ENCODE measurements at places on chromosomes 1 and 21. TPM values are rescaled to one million over a fixed set of nuclear protein-coding genes. Genes with fewer than 3 reads are reported as not detected.

DNA sequence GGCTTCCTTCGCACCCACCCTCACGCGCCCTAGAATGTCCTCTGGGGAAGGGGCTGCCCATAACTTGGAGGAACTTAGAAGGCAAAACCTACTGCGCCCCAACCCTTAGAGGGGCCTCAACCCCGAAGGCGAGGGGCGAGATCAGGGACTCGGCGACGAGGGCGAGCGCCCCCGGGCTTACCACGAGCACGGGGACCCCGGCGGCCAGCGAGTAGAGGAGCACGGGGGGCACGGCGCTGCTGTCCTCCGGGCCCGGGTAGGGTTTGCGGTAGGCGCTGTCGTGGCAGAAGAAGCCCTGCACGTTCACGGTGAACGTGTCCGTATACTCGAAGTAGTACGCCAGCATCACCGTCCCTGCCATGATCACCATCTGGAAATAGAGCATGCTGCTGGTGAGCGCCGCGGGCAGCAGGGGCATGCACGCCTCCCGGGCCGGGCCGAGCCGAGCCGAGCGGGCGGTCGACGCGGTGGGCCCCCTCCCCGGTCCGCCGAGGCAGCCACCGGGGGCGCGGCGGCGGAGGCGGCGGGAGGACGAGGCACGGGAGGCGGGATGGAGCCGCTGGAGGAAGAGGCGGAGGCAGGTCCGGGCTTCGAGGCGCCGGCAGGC is 304 bp downstream of the PLPPR5 start:
- no peak for DNase-seq
- peaks cover 47% of the 10 kb centered on the region for H3K27me3 ChIP-seq
- no peaks in the 10 kb centered on the region for H3K36me3 ChIP-seq
- H3K4me1 ChIP-seq: peaks cover 20% of the 10 kb centered on the region
- peak overlapping the region; percentile 56 for H3K4me3 ChIP-seq

DNA sequence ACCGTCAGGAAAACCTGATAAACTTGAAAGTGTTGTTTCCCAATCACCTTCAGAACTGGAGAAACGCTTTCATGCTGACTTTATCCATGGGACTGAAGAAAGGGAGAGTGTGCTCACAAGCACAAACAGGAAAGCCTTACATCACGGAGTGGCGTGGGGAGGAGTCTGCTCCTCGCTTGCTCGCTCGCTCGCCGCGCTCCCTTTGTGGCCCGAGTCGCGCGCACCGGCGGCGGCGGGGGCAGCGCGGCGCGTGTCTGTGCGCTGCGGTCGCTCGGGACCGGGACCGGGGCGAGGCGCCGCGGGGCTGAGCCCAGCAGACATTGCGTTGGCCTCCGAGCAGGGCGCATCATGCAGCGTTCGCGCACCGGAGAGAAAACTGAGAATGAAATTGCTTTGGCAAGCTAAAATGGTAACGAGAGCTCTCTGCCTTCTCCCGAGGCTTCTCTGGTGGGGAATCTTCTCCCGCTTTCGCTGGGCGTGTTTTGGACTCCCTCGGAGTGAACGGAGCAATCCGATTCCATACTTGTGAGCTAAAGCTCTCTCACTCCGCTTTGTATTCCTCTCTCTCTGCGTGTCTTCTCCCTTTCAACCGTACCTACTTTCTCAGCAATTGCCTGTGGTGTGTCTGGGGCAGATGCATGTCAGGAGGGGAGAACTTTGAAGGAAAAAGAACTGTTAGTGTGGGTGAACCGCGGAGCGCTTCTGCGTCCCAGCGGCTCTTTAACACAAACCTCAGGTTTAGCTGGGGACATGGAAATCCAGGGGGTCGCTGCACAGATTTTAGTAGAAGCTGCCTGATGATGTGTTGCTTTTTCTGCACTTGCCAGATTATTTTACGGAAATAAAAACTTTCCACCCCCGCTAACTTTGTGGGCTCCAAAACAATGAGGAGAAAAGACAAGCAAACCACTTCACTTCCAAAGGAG is at the start of gene RGL1:
TSS of gene RGL1 (plus strand) at position 205 of the 926 bp plus-strand sequence. CDS start at position 383, 178 bp downstream.
- H3K27ac ChIP-seq: peak within 1 kb of the TSS; percentile 91
- peaks cover 44% of the 10 kb centered on the region for H3K4me1 ChIP-seq
- no peaks in the 10 kb centered on the region for H3K36me3 ChIP-seq
- no peaks in the 10 kb centered on the region for H3K27me3 ChIP-seq
- DNase-seq: peak; percentile 82

Gene GOLT1A
- total RNA-seq: not detected

GRCh38 chr1:115299266-115299665 is 38.8 kb downstream of the NGF start:
- H3K27me3 ChIP-seq: no peaks in the 10 kb centered on the region
- H3K27ac ChIP-seq: no peak overlapping the region
- H3K4me3 ChIP-seq: no peak overlapping the region
- peaks cover 26% of the 10 kb centered on the region for H3K4me1 ChIP-seq
- no peak for DNase-seq
- H3K36me3 ChIP-seq: no peaks in the 10 kb centered on the region

- H3K4me3 ChIP-seq: no peak overlapping the region
- H3K27ac ChIP-seq: no peak overlapping the region
- H3K27me3 ChIP-seq: no peaks in the 10 kb centered on the region
- DNase-seq: peak; percentile 31
Measured at GRCh38 chr1:245583575-245584330, 429.0 kb downstream of the KIF26B start.

- DNase-seq: no peak
- no peak overlapping the region for H3K4me3 ChIP-seq
- H3K27ac ChIP-seq: no peak overlapping the region
Measured at GRCh38 chr1:83818916-83819315, 180.0 kb downstream of the TTLL7 start.

- H3K4me3 ChIP-seq: no peak overlapping the region
- no peak overlapping the region for H3K27ac ChIP-seq
- no peaks in the 10 kb centered on the region for H3K27me3 ChIP-seq
- H3K4me1 ChIP-seq: no peaks in the 10 kb centered on the region
Measured at GRCh38 chr1:97108179-97108578, 386.6 kb downstream of the PTBP2 start.

Gene GSTM5
- total RNA-seq: not detected

GRCh38 chr21:42550817-42551216 is 37.2 kb downstream of the SLC37A1 start:
- no peak for DNase-seq
- H3K27me3 ChIP-seq: no peaks in the 10 kb centered on the region
- H3K27ac ChIP-seq: no peak overlapping the region
- H3K4me1 ChIP-seq: peaks cover 3% of the 10 kb centered on the region
- peaks cover 38% of the 10 kb centered on the region for H3K36me3 ChIP-seq
- no peak overlapping the region for H3K4me3 ChIP-seq

DNA sequence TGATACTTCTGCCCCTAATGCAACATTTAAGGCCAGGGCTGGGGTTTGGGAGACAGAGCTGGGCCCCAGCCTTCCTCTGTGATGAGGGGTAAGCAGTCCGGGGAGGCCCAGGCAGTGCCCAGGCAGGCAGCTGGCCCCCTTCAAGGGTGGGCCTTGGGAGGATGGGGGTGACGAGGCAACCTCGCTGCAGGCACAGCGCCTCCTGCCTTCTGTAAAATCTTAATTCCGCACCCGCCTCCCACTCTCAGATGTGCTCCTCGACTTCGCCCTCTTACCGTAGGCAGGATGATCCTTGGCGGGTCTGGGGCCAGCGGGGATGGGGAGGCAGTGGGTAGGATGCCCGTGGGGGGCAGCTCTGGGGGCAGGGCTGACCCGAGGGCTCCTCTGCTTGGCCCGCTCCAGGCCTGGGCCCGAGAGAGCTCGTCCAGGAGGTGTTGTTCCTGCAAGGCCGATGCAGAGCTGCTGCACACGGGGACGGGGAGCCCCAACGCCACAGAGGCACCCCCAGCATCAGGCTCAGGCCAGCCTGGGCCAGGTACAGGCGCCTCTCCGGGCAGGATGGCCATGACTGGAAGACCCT is 9.1 kb downstream of the C21orf58 start:
- H3K27ac ChIP-seq: no peak overlapping the region
- H3K27me3 ChIP-seq: no peaks in the 10 kb centered on the region
- peaks cover 5% of the 10 kb centered on the region for H3K36me3 ChIP-seq

DNA sequence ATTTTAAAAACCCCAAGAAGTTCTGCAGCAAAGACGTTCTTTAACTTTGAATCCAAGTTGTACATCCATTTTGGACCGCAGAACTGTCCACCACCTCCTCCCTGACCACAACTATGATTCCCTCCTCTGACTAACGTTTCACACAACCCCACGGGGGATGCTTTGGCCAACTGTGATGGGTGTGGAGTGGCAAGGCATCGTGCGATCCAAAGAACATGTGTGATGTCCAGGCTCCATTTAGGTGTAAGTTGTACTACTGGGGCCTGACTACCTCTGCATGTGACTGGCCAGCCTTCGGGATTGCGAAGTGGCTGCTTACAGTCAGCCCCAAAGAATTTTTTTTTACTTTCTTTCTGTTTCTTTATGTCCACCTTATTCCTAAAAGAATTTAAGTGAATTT is 6.7 kb downstream of the KCNJ15 start:
- no peaks in the 10 kb centered on the region for H3K36me3 ChIP-seq
- no peak overlapping the region for H3K27ac ChIP-seq
- no peak overlapping the region for H3K4me3 ChIP-seq
- no peak for DNase-seq

Gene ARHGAP30
- total RNA-seq: 15.4 TPM

DNA sequence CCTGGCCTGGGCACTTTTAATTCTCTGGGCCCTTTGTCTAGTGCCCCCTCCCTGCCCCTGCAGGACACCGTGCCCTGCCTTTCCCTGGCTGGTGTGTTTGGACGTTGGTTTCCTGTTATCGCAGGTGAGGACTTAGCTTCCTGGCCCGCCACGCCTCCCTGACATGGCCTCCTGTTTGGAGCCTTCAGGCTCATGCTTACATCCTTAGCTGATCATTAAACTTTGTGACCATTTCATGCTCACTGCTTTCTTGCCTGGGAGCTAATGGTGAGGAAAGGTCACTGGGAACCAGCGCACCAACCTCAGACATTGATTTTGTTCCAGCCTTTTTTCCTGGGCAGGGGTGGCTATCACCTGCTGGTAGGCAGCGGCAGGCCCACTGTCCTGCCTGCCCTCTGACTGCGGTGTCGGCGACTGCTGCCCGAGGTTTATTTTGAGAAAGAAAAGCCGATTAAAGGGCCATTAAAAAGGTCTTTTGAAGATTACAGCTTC is 3.7 kb downstream of the PFKL start:
- H3K36me3 ChIP-seq: peaks cover 21% of the 10 kb centered on the region
- DNase-seq: no peak
- peaks cover 71% of the 10 kb centered on the region for H3K4me1 ChIP-seq
- no peaks in the 10 kb centered on the region for H3K27me3 ChIP-seq
- H3K27ac ChIP-seq: peak overlapping the region; percentile 23
- H3K4me3 ChIP-seq: no peak overlapping the region

DNA sequence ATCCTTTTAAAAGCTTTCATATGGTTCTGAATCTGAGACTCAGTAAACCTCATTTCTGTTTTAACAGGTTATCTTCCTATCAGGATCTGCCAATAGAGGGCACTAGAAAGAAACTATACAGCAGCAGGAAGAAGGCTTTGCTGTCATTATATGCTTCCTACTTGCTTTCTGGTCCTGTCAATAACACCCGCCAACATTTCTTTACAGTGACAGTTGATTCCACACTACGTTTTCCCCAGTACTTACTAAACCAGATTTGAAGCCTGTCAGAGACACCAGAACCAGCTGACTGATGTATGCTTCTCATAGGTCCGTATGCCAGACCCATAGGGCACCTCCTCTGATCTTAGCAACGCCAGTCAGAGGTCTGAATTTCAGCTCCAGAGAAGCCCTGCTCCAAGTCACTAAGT is 341.0 kb upstream of the NEGR1 start:
- peak overlapping the region; percentile 28 for H3K4me3 ChIP-seq
- H3K27me3 ChIP-seq: no peaks in the 10 kb centered on the region
- no peak overlapping the region for H3K27ac ChIP-seq
- peaks cover 3% of the 10 kb centered on the region for H3K4me1 ChIP-seq

DNA sequence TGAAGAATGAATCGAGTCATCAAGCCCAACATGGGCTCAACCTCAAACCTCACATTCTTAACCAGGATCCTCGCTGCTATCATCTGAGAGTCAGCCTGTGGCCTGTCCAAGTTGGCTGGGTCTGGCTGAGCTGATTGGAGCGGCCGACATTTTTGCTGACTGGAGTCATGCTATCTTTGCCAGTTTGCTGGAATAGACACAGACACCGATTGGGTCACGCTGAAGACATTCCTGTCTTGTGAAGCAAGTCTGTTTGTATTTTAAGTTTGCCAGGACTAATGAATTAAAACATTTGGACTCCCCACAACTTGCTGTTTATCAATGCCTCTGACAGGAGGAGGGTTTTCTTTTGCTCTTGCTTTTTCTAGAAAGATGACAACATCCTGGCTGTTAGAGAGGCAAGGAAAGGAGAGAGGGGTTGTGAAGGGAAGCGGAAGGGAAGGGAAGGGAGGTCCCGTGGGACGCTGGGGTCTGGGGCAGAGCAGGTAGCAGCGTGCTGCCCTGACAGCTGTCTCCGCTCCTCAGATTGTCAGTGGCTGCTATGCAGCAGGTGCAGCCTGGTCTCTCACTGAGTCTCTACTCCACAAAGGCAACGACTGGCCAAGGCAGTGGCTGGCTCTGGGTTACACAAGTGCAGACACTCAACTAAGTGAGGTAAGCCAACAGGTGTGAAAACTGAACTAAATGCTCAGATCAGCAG is at the start of gene MAP3K7CL:
TSS of gene MAP3K7CL (plus strand) at position 375 of the 700 bp plus-strand sequence. CDS start 2,701 bp downstream, outside the sequence.
- H3K27ac ChIP-seq: peak within 1 kb of the TSS; percentile 16
- no peaks in the 10 kb centered on the region for H3K36me3 ChIP-seq
- DNase-seq: peak; percentile 83
- no peaks in the 10 kb centered on the region for H3K27me3 ChIP-seq
- peaks cover 4% of the 10 kb centered on the region for H3K4me1 ChIP-seq

Gene OLFML3
- total RNA-seq: 17.2 TPM

GRCh38 chr1:246081138-246081702 is 425.9 kb downstream of the SMYD3 start:
- H3K36me3 ChIP-seq: no peaks in the 10 kb centered on the region
- no peak overlapping the region for H3K27ac ChIP-seq
- H3K27me3 ChIP-seq: no peaks in the 10 kb centered on the region
- H3K4me1 ChIP-seq: no peaks in the 10 kb centered on the region
- DNase-seq: no peak

DNA sequence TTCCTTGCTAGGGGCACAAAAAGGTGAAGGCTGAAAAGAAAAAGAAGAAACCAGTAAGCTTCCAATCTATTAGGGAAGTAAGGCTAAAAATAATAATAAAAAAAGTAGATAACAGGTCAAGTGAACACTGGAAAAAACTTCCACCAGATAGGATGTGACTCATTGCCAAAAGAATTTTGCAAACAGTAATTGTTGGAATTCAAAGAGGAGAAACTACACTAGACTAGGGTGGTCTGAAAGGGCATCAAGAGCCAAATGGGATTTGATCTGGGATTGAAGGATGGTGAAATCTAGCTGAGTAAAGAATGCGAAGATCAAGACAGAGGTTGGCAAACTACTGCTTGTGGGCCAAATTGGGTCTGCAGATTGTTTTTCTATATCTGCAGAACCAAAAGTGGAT is 6.0 kb upstream of the ST6GALNAC3 start:
- no peak for DNase-seq
- no peak overlapping the region for H3K27ac ChIP-seq
- H3K27me3 ChIP-seq: peaks cover 3% of the 10 kb centered on the region
- H3K4me3 ChIP-seq: no peak overlapping the region
- H3K4me1 ChIP-seq: peaks cover under 1% of the 10 kb centered on the region

DNA sequence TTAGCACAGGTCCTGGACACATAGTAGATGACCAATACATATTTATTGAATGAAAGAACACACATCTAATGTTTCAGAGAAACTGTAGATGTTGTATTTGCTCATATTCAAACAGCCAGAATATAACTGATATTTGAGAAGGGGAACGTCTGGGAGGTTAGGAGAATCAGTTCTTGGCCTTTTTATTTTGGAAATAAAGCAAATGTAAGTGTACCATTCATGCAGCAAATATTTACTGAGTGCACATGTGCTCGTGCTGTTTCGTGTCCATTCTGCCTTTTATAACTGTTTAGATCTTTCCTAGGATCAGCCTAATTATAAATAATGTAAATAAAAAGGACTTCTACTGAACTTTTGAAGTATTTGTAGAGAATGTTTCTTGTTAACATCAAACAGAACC is 103.8 kb downstream of the GREM2 start:
- no peak overlapping the region for H3K27ac ChIP-seq
- H3K4me3 ChIP-seq: no peak overlapping the region
- no peak for DNase-seq
- H3K4me1 ChIP-seq: no peaks in the 10 kb centered on the region
